Esophagus muscularis mucosa (tissue), 4 donors: ENCODE measurements at places on chromosomes 3 and 15. TPM values are rescaled to one million over a fixed set of nuclear protein-coding genes. Genes with fewer than 3 reads are reported as not detected.

CYP19A1 gene
- 3.5 TPM for total RNA-seq

DNA sequence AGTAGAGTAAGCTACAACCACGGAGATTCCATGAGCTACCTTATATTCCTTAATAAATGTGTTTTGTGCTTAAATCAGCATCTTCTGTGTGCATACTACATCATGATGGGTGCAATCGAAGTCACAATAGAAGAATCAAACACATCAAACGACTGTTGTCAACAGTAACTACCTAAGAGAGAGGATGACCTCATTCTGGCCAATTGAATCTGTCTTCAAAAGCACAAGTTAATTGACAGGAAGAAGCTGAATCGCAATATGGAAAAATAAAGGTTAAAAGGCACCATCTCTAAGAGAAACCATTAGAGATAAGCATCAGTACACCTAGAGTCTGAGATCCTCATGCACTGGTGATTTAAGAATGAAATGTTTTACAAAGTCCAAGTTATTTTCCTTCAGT, 39.0 kb downstream of the CD200R1L start:
- DNase-seq = no peak

DNA sequence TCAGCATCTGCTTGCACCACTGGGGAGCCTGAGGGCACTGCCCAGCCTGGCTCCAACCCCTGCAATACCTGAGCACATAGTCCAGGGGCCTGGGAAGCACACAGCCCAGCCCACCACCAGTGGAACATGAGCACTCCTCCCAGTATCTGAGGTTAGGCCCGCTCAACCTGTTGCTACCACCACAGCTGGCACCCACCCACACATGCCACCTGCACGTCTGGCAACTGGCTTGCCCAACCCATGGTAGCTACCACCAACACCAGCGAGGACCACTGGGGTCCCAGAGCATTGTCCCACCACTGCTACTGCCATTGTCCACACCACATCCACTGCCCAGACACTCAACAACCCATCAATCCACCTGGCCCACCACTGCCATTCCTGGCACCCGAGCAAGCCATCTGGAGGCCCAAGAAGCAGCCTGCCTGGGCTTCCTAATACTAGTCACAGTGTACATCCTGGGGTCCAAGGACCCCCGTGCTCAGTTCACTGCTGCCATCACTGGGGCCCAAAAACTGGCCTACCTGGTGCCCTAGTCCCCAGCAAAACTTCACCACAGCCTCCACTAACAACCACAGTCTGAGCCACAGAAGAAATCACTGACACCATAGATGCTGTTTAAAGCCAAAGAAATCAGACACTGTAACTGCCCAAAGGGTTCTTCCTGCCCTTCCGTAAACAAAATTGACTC, 62.1 kb upstream of the TBC1D23 start:
- DNase-seq = peak; percentile 77

DNA sequence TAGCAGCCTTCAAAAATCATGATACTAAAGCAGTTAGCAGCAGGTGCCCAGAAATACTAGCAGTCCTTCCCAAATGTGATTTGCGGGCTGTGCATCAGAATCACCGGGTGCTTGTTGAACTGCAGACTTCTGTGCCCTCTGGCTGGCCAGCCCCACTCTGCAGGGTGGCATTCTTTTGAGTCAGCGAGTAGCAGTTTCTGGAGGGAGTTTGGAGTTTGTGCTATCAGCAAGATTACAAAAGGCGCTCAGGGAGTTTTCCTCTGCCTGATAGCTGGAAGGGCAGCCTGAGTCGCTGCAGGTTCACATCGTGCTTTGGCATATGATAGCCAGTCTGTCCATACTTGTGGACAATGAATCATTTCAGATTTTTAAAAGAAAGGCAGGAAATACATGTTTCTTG, 57.6 kb downstream of the CLDN11 start:
- no peak for DNase-seq

FOXB1 gene
- not detected for total RNA-seq

IL17RC gene
- total RNA-seq = 60.3 TPM

REC114 gene
- not detected for total RNA-seq

CCR3 gene
- total RNA-seq = not detected

FANCD2 gene
- total RNA-seq = 0.52 TPM

DNA sequence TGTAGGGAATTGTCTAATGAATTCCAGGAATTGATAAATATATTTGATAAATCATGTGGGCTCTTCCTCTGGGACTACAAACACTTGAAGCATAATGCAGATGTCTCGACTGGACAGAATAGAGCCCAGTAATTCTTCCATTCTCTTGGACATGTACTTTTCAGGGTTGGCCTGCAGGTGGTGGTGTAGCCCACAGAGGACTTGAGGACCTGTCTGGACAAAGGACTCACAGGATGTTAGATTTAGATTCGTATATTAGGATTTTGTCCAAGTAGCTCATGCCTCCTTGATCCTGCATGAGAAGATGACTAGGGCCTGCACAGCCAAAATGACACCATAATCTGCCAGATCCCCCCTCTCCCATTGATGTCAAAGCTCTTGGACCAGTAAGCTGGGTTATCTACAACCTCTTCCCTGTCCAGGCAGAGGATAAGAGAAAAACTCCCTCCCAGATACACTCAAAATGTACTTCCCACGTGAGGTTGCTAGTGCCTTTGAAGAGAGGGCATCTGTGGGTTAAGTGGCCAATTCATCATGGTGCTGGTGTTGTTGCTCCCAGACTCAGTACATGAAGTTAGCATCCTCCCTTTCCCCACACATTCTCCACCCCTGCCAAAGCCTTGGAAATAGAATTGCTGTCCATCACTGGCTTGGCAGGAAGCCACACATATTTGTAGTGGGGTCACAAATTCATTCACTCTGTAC, 88.6 kb upstream of the ZNF280D start:
- no peak for DNase-seq

GRCh38 chr15:82159922-82160321, 102.6 kb downstream of the EFL1 start:
- DNase-seq = no peak

ASB14 gene
- total RNA-seq = not detected

DNA sequence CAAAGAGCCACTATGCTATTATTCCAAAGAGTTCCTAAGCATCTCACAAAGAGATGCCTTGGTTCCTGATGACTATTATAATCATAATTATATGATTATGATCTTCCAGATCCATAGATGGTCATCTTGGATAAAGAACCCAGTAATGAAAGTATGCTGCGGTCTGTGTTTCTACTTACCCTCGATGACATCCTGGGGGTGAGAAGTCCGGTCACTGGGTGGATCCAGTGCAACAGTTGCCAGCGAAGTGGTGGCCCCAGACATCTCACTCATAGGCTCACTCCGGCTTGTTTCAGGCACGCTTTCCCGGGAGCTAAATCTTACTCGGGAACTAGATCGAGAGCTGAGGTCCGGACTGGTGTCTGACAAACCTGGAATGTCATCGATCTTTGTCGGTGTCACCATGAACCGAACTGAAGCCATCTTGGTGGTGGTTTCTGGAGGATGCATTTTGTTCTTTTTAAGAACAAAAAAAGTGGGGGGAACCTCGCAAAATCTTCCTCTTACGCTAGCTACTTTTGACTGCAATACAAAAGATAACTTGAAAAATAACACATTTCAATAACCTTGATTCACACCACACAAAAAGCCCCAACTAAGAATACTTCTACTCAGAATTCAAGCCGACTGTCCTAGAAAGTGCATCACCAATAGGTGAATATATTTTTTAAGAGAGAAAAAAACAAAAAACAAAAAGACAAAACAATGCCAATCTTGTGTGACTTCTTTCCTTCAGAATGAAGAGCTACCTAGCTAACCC, 1.2 kb downstream of the SLC12A6 start:
- no peak for DNase-seq

DNA sequence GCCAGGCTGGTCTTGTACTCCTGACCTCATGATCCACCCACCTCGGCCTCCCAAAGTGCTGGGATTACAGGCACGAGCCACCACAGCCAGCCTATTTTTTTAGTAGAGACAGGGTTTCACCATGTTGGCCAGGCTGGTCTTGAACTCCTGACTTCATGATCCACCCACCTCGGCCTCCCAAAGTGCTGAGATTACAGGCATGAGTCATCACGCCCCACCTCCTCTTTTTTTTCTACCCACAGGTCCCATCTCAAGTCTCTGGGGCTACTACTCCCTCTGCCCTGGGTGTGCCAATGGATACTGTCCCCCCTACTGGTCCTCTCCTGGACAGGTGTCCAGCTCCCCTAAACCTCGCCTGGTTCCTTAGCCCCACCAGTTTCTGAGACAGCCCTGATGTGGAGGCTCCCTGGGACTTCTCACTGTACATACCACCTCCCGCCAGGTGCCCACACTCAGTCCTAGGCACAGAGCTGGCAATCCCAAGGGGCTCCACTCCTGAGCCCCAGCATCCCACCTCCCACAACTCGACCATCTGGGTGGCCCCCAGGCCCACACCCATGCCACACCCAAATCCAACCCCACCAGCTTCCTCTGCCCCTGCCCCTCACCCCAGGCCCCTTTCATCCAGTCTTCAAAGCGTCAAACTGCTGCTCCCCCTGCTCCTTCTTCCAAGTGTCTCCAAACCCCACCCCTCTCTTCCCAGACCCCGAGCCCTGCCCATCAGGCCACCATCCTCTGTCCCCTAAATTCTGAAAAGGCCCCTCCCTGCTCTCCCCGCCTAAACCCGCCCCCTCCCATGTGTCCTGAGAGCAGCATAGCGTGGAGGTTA, 13.1 kb upstream of the CYP11A1 start:
- DNase-seq = no peak

GRCh38 chr3:193452338-193452737, 73.8 kb upstream of the ATP13A5 start:
- no peak for DNase-seq

DNA sequence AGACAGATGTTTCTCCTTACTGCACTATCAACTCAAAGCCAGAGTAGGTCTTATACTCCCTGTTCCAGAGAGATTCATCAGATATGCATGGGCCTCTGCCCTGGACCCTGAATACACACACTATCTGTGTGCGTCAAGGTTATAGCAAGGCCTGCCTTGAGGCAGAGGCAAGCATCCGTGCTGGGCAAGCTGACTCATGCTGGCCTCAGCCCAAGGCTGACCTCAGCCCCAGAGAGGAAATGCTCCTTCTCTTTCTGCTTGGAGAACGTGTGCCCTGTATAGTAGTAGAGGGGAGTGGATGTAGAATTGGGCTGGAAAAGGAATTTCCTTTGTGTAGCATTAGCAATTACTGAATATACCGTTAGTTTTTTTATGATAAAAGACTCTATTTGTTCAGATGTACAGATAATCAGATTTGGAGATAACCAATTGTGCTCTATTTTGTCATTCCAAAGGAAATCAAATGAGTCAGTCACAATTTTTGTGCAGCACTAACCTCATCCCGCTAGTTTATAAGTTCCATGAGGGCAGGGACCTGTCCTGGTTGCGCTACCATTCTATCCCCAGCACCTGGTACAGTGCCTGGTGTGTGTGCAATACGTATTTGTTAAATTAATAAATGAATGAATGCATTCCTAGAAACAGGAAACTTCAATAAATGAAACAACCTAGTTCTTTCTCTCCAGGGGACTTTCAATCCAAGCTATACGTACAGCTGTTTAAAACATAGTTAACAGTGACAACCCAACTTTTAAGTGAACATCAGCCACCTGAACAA, 13.3 kb upstream of the PAQR9 start:
- DNase-seq = no peak

- no peak for DNase-seq
These were observed 26.9 kb downstream of the MAP1A start for GRCh38 chr15:43544266-43544665.

- DNase-seq = no peak
These were observed 14.4 kb downstream of the EFCC1 start for GRCh38 chr3:129015388-129016105.

DNA sequence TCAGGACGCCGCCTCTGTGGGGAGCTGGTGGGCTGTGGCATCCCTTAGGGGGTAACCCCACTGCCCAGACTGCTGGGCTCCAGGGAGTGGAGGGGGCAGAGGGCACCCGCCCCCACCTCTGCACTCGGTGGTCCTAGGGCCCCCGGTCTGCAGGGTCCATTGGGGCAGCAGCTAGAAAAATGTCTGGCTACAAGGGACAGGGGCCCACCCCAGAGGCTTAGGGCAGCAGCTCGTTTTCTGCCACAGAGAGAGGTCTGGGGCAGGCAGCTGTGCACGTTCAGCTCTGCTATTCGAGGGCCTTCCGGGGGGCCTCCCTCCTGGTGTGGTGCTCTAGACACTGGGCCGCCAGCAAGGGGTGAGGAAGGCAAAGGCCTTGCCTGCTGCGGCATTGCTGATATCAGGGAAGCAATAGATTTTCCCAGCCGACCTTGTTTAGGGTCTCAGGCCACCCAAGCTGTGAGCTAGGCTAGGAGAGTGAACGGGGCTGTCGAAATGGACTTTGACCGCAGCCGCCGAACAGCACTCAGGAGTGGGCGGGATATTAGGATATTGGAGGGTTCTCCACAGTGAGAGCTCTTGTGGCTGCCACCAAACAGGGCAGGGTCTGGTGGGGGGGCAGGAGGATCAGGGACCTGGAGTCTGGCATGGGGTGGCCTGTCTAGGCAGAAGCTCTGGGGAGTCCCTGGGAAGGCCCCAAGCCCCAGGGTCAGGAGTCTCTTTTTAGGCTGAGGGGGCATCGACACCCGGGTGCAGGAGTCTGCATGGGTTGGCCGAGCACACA, 61.4 kb upstream of the KLF13 start:
- DNase-seq = peak; percentile 50

GRCh38 chr3:52002748-52003147, 7.1 kb upstream of the RPL29 start:
- DNase-seq = no peak

DNA sequence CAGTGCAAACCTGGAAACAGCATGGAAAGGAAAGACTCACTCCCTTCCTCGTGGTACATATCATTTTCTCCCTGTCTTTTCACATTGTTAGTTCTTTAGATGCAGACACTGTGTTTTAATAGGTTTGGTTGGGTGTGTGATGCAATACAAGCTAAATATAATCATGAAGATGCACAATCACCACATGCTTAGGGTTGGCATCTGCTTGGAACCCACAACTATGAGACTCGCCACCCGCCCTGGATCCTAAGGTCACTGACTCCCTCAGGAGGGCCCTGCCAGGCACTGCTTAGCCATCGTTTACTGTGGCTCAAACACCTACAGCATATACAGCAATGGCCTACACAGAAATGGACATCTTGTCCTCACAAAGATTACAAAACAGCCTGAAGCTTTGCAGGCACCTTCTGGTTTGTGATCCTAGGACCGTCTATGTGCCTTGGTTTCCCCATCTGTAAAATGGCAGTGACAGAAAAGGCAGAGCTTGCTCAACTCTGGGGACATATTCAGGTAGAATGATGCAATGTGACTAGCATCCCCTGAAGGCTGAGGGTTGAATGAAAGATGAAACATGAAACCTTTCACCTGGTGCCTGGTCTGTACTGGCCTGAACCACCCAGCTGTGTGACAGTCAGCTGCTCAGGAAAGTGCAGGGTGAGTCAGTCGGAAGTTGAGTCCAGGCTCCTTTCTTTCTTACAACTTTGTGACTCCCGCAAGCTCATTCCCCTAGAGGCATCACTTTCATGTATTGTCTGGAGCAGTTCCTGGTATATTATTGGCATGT, 123.6 kb upstream of the PFN2 start:
- no peak for DNase-seq

DNA sequence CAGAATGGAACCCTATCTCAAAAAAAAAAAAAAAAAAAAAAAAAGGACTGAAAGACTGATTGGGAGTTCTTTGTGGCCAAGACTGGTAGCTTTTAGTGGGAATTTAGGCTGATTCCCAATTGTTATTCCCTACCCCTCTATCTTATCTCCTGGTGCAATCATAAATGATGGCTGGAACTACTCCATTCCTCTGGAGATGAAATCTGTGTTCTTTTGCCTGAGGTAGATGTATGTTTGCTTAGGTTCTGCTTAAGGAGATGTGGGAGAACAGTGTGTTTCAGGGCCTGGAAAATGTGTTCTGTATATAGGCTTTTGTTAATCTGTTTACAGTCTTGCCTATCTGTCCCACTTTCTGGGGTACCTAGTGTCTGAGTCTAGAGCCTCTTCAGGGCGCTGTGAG, 19.5 kb downstream of the UBE2Q2 start:
- no peak for DNase-seq
